Stimulated activated CD8-positive, alpha-beta memory T cell treated with anti-CD3 and anti-CD28 coated beads, Interleukin-15, amount 100 ng/mL, for 1 hour (primary cell): ENCODE measurements at places on chromosomes 16 and 17.
A peak's percentile ranks its signal among the peaks of the same experiment; 100 is the strongest.

GRCh38 chr17:1217089-1217385 lies 37.3 kb upstream of the ABR start:
- DNase-seq: no peak

GRCh38 chr16:3150346-3151218 lies 15.8 kb downstream of the ZNF213 start:
- DNase-seq: peak; percentile 98

- no peak for DNase-seq
Measured at GRCh38 chr17:5283571-5284315, 1.7 kb downstream of the RABEP1 start.

DNA sequence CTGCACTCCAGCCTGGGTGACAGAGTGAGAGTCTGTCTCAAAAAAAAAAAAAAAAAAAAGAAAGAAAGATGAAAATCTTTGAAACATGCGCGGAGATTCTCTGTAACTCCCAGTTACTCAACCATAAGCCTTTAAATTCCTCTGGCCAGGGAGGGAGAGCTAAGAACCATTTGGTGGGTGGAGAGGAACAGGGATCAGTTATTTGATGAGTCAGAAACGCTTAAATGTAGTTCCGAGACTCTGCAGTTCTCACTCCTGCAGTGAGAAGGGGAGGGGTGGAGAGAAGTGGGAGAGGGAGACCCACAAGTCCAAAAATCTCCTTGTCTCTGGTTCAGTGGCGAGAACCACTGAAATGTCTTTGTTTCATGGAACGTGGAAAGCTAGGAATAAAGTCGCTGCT lies 266.7 kb downstream of the SOX9 start:
- DNase-seq: no peak

GRCh38 chr17:3719265-3719664 lies 4.4 kb upstream of the HASPIN start:
- no peak for DNase-seq

GRCh38 chr17:39236981-39237441 lies 11.3 kb upstream of the STAC2 start:
- no peak for DNase-seq

DNA sequence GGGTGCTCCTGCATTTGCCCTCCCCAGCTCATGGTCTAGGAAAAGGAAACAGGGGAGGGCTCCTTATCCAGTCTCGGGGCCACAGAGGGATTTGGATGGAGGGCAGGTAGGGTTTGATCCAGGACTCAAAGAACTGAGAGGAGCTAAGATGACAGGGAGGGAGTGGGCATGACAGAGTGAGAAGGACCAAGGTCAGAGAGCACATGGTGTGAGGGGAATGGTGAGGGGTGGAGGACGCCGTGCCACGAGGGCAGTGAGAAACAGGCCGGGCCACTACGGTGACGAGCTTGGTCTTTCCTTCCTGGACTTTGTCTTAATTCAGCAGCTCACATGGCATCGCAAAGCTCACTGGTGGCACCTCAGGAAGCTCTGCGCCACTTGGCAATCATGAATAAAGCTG lies 35.2 kb downstream of the IRF8 start:
- no peak for DNase-seq

GRCh38 chr17:31511580-31511979 lies 120.1 kb downstream of the RAB11FIP4 start:
- no peak for DNase-seq

DNA sequence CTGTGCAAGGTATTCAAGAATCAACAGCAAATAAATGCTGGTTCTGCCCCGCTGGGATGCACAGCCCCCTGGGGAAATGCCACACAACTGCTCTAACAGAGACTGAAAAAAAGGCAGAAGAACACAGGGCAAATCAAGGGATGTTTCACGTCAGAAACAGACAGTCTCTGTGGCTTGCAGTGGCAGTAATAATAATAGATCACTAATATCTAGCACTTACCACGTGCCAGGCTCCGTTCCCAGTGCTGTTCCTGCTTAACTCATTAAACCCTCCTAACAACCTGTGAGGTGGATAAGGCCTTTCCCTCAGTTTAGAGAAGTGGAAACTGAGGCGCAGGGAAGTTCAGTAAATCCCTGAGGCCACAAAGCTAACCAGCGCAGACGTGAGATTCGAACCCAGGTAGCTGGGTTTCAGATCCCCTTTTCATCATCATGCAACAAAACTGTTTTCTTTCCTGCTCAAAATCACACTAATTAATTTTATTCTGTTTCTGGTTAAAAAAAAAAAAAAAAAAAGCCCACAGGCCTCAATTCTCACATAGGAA lies 36.7 kb downstream of the ARHGAP17 start:
- DNase-seq: no peak

- DNase-seq: no peak
Measured at GRCh38 chr17:76570457-76570856, 15.2 kb downstream of the ST6GALNAC2 start.

GRCh38 chr16:6165330-6165979 lies 1067.9 kb upstream of the EEF2KMT start:
- DNase-seq: no peak

GRCh38 chr17:50168319-50168718 lies 2.5 kb downstream of the SGCA start:
- no peak for DNase-seq

GRCh38 chr17:69516225-69516624 lies 101.7 kb downstream of the MAP2K6 start:
- no peak for DNase-seq

DNA sequence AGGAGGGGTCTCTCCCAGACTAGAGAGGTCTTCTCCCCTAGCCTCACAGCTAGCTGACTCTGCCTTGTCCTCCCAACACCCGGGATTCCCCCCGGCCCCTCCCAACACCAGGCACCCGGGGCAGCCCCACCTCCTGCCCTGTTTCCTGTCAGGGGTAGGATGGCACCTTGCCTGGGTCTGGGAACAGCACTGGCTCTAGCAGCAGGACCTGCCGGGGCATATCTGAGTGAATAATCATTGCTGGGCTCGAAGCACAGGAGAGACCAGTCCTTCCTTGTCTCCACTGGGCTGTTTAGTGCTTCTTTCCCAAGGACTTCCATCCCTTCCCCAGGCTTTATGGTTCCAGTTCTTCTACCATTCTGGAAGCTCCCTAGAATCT lies 25.7 kb downstream of the MINK1 start:
- no peak for DNase-seq

GRCh38 chr17:76986365-76986764 lies 118.2 kb downstream of the MGAT5B start:
- DNase-seq: no peak

GRCh38 chr16:68656751-68657150 lies 11.6 kb downstream of the CDH3 start:
- no peak for DNase-seq

DNA sequence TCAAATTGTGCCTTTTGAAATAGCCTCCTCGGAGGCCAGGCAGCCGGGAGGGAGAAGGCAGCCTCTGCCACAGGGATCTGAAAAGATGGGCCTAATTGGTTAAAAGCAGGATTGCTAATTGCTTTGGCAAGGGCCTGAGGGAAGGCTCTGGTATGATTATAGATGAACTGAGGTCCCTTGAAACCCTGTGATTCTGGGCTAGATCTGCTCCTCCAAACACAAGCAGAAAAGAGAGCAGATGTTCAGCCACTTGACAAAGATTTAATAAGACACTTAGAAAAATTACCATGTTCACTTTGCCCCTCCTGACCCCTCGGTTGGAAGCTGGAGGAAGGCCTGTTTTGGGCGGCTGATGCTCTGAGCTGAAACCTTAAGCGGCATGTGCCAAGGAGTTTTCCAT lies 209.5 kb upstream of the MPHOSPH6 start:
- DNase-seq: no peak

GRCh38 chr16:81041696-81042095 lies 6.1 kb downstream of the ATMIN start:
- no peak for DNase-seq

DNA sequence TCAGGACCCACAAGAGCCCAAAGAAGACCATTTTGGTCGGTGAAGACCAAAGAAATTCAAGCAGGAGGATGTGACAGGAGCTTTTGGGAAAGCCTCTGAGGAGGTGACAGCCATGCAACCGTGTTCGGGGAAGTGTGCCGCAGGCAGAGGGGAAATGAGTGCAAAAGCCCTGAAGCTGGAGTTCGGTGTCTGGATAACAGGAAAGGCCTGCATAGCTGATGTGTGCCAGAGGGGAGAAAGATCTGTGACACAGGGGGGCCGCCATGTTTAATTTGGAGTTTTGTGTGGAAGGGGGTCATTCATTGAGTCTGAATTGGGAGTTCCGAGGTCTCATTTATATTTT lies 870 bp upstream of the ZC3H7A start:
- no peak for DNase-seq

DNA sequence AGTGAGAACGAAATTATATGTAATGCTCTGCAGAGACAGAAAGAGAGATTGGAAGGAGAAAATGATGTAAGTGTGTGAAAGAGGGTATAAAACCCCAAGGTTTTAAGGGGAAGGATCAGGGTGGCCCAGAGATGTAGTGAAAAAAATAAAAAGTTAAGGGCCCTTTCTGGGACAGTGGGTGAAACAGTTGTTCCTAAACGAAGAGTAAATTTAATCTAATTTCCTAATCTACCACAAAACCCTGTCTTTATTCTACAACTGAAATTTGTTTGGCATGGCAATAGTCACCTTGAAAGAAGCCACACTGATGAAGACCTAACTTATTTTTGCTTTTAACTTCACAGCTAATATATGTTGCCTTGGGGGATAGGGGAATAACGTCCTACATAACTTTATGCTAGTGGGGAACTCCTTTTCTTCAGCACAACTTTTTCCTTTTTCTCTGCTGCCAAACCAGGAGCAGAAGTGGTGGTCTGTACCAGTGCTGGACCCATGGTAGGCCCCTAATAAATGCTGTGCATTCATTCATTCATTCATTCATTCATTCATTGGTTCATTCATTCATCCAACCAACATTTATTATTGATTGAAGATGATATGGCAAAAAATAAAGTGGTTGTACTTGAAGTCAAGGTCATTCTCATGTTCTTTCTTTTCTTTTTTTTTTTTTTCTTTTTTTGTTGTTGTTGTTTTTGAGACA lies 25.4 kb downstream of the CALCOCO2 start:
- DNase-seq: no peak

GRCh38 chr17:40290629-40291280 lies 3.1 kb downstream of the CDC6 start:
- DNase-seq: no peak

- DNase-seq: no peak
Measured at GRCh38 chr16:1773703-1774447, 941 bp upstream of the MRPS34 start.

DNA sequence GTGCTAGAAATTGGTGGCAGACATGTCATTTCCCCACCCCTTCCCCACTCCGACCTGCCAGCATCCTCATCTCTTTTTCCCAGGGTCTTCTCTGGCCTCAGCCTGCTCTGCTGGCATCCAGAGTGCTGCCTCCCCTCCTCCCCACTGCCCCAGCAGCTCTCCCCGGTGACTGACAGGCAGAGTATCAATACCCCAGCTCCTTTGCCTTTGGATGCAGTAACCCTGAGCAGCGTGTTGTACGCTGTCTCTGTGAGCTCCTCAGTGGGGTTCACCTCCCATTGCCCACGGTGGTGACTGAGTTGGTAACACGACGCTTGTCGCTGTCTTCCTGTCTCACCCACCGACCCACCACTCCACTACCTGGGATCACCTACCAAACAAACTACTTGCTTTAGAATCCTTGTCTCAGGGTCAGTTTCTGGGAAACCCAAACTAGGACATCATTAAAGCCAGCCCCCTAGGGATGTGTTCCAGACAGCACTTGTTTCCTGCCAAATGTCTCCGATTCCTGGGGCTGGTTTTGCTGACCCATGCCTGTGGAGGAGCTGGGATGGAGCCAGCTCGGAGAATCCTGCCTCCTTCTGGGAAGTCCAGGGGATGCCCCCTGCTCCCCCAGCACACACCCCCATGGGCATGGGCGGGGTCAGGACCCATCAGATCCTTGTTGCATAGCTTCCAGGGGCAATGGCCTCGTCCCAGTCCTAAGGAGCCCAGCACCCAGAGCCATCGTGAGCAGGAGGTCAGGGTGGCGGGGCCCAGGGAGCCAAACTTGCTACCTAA lies 8.3 kb upstream of the SBK1 start:
- DNase-seq: no peak

- no peak for DNase-seq
Measured at GRCh38 chr17:28521311-28522085, 15.3 kb downstream of the FOXN1 start.

DNA sequence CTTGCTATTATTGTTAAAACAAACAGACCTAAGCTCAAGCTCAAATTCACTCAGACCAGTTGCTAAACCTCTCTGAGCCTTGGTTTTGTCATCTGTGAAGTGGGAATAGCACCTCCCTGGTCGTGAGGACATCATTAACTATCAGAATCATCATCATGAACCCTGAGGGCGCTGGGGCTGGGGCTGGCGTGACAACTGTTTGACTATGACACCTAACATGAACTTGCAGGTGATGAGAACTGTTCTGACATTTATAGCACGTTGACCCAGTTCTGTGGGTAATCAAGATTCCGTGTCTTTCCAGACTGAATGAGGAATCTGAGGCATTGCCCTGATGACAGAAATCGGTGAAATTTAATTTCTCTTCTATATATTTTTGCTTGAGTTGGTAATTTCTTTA lies 71.3 kb upstream of the CDH5 start:
- DNase-seq: no peak

DNA sequence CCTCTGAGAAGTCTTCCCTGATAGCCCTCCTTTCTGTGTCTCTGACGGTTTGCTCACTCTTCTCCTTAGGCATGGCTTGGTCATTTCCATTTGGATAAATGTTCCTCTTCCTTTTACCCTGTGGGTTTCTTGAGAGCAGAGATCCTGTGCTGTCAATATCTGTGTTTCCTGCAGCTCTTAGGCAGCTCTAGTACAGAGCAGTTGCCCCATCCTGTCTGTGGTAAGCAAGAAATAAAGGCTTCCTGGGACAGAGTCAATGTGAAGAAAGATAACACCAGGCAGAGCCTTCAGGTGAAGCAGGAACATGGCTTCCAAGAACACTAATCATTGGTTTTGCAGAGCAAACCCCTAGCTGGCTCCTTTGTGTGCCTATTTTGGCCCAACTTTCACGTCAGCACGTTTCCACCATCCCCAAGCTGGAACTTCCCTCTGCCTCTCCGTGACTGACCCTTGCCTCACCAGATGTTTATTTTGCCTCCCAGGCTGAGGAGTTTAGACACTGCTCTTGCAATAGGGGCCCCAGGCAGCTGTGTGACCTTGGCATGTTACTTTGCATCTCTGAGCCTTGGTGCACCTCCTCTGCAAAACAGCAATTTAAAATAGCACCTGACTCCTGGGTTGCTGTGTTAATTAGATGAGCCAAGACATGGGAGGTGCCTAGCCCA lies 49.6 kb upstream of the SIAH1 start:
- no peak for DNase-seq

DNA sequence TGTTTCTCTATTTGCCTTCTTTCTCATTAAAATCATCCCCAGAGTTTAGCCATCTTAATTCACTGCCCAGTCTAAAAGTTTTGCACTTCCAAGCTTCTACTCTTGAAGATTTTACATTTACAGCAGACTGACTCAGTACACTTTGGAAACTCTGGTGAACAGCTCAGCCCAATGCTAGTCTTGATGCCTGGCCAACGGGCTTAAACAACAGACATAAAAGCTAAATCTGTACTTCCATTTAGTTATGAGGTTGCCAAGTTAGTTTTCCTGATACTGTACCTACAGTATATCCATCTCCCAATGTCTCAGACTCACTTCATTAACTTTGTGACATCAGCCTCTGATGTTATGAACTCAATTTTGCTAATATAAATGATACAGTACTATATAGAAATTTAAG lies 891.8 kb upstream of the SOX9 start:
- no peak for DNase-seq
